Right hindlimb (tissue), 1 donor: ENCODE measurements at places on chromosomes 6 and 20.

GRCh38 chr6:107554918-107555317 lies 65.0 kb downstream of the SOBP start:
- DNase-seq = no peak

GRCh38 chr6:164826831-164827468 lies 482.5 kb downstream of the C6orf118 start:
- no peak for DNase-seq

DNA sequence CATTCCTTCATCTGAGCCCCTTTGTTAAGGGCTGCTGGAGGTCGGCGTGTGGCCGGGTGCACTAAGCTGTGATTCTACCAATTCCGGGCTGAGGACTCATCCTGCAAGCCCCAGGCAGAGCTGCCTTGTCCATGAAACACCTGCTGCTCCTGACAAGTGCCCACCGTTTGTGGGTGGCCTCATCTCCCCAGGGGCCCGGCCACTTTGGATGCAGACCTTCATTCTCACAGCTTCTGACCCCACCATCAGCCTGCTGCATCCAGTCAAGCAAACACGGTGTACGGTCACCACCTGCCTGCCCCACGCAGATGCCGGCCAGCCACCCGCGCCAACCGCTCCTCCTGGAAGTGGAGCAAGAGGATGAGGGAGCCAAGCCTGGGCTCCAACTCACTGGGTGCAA lies 382.7 kb downstream of the THBS2 start:
- no peak for DNase-seq

- DNase-seq = no peak
These were observed at the start of gene OR2W1 for GRCh38 chr6:29045075-29045474. Gene OR2W1, minus strand, starts transcription at chr6:29045175. Its CDS starts 0 bp downstream, at chr6:29045175.

GRCh38 chr6:53029257-53029656 lies 34.2 kb upstream of the GSTA4 start:
- no peak for DNase-seq

GRCh38 chr20:33862709-33863403 lies 51.7 kb downstream of the CHMP4B start:
- peak; percentile 88 for DNase-seq

DNA sequence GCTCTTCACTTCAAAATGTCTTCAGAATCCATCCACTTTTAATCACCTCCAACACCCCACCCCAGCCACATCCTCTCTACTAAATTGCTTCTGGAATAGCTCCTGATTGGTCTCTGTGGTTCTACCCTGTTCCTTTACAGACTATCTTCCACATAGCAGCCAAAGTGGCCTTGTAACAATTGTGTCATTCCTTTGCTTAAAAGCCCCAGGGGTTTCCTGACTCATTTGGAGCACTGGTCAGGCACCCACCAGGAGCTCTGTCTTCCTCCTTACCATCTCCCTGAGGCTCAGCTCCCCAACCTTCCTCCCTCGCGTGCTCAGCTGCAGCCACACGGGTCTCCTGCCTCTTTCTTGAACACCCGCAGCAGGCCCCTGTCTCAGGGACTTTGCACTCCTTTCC lies 126.8 kb downstream of the HIVEP1 start:
- no peak for DNase-seq

GRCh38 chr6:106398621-106399020 lies 38.1 kb downstream of the CRYBG1 start:
- no peak for DNase-seq

DNA sequence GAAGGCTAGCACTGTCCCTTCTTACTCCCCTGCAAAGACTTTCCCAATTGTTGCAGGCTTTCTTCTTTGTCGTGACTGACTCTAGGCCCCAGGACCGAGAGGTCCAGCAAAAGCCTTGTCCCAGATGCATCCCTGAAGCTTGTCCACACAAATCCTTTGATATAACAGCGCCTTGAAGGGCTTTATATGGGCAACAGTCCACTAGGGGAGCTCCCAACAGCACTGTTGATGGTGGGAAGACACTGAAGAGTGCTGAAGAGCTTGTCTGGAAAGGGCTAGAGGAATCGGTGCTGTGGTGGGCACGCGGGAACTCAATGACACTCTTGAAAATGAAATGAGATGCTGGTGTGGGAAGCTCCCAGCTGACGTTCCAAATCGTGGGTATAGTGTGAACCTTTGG lies 316.1 kb upstream of the CDH4 start:
- DNase-seq = no peak

- DNase-seq = no peak
These were observed 140.4 kb upstream of the TAB2 start for GRCh38 chr6:149176971-149177667.

GRCh38 chr6:14055541-14055940 lies 62.0 kb upstream of the CD83 start:
- no peak for DNase-seq

- DNase-seq = no peak
These were observed 47.2 kb downstream of the PLAGL2 start for GRCh38 chr20:32160341-32160740.

- DNase-seq = no peak
These were observed 238.9 kb downstream of the MAFB start for GRCh38 chr20:40449974-40450616.

- DNase-seq = no peak
These were observed 10.3 kb downstream of the AARS2 start for GRCh38 chr6:44302856-44303255.

- DNase-seq = no peak
These were observed 33.4 kb downstream of the DHX35 start for GRCh38 chr20:38995536-38996044.

DNA sequence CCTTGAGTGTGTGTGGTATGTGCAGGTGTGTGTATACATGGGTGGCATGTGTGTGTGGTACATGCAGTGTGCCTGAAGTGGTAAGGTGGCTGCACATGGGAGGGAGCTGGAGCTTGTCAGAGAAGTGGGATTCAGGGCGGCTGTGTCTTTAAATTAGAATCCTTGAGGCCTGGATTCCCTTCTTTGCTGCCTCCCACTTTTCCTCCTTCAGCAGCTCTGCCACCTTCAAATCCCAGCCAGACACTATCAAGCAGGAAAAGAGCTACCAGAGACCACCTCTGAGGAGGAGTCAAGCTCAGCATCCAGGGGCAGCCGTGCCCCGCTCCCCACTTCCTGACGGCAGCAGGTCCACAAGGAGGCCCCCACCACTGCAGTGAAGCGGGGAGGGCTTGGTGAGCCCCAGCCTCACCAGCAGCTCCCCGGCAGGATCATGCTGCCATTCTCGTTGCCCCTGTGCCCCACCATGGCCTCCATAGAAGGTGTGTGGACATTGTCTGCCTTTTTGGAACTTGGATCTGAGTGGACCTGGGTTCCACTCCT lies 131.0 kb upstream of the MLN start:
- DNase-seq = no peak

DNA sequence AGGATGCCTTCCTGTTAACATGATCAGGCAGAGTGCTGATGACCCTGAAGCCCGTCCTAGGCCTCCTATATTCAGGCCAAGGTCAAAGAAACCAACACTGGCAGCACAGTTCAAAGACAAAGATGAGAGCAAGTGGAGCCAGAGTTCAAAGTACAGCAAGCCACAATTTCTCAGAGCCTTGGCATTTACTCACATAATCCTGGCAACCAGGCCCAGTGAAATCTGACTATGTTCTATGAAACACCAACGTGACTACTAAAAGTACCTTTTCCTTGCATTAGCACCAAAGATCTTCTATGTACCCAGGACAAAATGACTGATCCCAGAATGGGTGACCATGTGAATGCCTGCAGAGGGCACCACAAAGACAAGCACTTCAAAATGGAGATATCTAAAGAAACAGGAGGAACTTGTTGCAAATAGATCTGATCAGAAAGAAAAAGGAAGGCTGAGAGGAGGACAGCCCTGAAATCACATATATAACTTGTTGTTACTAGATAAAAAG lies 3.9 kb downstream of the NFS1 start:
- DNase-seq = no peak

GRCh38 chr20:57540890-57541580 lies 16.1 kb upstream of the CTCFL start:
- no peak for DNase-seq

- DNase-seq = peak; percentile 41
These were observed 19.6 kb downstream of the RTN4IP1 start for GRCh38 chr6:106609699-106610098.

DNA sequence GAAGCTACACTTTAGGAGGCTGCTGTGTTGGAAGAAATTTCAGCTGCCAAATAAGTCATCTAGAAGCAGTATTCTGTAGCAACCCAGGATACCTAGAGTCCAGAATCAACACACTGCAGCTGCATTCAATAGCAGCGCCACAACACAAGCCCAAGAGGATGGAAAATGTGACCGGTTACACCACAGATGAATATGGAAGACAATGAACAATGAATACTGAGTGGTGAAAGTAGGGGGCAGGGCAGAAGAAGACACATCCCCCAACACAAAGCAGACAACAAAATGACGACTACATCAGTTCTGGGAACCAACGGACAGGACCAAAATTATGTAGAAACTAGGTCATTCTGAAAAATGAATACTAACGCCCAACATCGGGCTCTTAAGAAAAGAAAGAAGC lies 38.2 kb downstream of the KIF6 start:
- no peak for DNase-seq

GRCh38 chr6:36018339-36018738 lies 6.1 kb downstream of the SLC26A8 start:
- no peak for DNase-seq

DNA sequence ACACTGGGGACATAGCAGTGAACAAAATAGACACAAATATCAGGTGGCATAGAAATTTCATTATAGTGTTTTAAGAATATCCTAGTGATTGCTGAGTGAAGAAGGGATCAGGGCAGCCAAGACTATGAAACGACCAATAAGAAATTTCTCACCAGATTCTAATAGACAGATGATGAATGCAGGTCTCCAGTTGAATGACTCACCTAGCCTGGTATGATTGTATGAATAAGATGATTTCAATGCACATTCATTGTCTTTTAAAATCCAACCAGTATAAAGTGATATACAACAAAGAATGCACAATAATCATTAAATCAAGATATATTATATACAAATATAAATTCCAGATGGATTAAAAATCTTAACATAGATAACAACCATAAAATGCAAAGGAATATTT lies 124.5 kb upstream of the TENT5A start:
- DNase-seq = no peak

- no peak for DNase-seq
These were observed 149.6 kb downstream of the RIMS1 start for GRCh38 chr6:72035966-72036365.

- DNase-seq = no peak
These were observed 10.1 kb upstream of the FRK start for GRCh38 chr6:116070616-116071389.

DNA sequence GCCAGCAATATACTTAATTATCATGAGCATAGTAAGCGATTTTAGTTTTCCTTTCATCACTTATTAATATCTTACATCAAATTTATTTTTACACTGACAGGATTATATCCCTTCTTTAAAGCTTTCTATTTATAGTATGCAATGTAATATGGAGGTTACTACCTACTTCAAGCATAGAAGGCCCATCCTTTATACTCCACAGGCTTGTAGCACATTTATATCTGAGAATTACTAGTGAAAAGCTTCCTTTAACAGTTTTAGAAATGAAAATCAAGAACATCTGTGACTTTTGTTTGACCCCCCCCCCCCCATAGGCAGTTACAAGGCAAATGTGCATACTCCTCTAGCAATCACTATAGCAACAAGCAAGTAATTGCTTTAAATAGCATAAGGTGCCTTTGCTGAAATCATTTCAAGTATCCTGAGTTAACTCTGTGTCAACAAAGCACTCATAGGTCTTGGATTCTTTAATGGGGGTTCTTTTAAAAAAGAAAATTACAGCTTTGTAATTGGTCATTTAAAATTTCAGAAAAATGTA lies 917.7 kb downstream of the PHF3 start:
- DNase-seq = peak; percentile 27

DNA sequence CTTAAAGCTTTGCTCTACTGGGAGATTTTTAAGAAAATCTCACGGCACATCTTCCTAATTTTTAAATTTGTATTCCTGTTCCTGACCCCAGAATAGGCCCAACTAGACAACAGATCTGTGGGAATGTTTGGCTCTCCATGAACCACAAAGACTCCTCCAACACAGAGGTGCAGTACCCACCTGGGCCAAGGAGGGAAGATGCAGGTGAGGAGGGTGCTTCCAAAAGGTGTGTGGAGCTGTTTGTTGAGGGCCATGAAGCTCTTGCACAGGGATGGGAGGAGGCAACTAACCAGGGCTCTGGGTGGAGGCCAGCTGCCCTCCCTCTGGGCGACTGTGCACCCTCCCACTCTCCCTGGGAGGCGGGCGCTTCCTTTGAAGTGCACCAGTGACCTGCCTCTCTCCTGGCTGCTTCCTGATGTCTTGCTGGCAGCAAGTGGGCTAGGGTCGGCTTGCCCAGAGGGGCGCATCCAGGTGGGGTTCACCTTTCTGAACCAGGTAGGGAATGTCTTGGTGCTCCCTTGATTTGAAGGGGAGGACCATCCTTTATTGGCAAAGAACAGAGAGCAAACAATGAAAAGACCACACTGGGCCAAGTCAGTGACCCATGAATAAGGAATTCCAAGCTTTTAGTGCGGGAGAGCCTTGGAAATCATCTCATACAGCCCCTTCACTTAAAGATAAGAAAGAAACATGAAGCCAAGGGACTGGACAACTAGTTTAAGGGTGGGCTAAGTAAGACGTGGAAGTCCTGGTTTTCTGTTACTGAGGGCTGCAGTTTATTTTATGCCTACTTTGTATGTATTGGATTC lies 76.0 kb downstream of the ANKRD6 start:
- DNase-seq = no peak

DNA sequence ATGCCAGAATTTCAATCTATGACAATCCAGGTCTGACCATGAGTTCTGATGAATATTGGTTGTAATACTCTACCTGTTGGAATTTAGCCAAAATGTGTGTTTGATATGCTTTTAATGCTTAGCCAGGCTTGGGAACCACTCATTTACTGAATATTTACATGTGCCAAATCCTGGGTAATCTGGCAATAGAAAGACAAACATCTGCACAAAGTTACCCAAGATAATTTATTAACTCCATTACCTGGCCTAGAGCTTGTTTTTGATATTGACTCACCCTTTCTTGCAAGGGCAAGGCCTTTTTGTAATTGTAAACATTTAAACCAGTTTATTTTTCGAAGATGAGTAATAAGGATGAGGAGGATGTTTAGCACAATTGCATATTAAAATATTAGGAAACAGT lies 13.5 kb upstream of the CD2AP start:
- DNase-seq = no peak

DNA sequence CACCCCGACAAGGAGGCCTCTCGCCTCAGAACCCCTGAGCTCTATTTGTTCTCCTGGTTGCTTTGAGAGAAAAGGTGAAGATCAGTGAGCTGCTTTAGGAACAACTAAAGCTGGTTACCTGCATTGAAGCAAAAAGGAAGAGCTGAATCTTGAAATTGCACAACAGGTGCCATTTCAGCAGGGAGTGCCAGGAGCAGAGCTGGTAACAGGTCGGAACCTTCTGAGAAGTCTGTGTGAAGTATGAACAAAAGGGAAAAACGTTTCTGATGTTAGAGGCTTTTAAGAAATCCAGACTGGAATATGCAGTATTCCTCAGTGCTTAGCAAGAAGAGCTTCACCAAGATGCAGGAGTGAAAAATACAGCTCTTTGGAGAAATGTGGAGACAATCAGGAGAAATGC lies 164.0 kb downstream of the TMEM242 start:
- no peak for DNase-seq
